ENCODE measurements at places on chromosomes 12 and 14.

DNA sequence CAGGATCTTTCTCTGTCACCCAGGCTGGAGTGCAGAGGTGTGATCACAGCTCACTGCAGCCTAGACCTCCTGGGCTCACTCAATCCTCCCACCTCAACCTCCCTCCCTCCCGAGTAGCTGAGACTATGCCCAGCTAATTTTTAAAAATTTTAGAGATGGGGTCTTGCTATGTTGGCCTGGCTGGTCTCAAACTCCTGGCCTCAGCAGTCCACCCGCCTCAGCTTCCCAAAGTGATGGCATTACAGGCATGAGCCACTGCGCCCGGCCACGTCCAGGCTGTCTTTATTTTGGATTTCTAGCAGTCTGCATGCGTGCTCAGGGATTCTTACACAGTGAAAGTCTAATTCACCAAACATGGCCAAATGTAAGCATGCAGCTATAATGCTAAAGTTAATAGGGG lies 17.8 kb downstream of the SLC8B1 start:
- no peak for DNase-seq

DNA sequence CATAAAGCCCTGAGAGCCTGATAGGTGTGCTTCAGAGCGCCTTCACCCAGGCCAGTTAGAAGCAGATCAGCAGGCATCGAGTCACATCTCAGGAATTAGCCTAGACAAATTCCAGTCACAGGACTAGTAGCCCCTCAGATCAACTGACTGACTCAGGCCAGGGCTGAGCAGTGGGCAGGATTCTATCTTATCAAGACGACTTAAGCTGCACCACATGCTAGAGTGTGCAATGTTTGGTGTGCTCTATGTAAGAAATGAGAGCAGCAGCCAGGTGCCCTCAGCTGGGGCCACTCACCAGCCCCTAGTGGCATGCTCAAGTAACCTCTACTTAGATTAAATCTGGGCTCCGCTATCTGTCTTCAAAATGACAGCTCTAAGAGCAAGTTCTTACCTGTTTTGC lies 19.7 kb upstream of the NGB start:
- DNase-seq, result peak; percentile 14

DNA sequence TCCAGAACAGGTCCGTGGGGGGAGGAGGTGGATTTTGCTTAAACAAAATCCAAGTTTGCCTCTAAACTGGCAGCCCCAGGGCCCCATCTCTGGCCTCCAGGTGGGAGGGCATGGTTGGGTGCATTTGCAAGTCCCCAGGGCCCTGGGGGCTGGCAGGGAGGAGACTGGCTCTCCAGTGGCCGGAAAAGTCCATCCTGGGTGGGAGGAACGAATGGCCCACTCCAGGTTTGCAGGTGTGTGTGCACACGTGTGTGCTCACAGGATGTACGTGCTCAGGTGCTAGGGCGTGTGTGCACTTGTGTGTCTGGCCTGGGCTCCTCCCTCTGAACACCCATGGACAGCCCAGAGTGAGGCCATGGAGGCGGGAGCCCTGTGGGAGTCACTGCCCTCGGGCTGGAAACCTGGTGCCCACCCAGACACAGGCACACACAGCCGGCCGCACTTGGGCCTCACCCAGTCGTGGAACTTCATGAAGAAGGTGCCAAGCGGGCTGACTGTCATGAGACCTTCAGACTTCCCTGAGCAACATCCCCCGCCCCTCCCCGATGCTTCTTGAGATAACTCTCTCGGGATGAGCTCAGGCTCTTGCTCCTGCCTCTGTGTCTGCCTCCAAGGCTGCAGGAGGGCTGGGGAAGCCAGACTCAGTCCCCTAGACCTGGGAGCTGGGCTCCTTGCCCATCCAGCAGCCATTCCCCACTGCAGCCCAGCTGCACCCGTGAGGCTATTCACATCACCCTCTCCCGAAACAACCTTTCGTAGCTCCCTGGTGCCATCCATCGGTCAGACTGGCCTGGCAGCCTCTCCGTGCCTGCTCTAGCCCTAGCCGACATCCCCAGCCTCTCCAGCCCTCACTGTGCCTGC lies 9.4 kb downstream of the AHNAK2 start:
- peak; percentile 58 for DNase-seq

DNA sequence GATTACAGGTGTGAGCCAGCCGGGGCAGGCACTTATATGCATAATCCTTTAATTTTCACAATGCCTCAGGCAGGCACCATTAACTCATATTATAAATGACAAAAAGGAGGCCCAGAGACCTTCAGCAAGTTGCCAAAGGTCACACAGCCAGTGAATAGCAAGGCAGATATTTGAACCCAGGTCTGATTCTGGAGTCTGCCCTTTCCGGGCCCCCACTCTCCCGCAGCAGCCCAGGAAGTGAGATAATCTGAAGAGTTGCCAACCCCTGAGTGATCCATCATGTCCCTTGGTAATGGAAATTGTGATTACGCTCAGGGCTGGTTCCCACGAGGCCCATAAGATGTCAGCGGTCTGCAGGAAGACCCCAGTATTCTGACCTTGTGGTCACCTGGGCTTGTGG lies 95.3 kb upstream of the MED13L start:
- DNase-seq, result no peak

DNA sequence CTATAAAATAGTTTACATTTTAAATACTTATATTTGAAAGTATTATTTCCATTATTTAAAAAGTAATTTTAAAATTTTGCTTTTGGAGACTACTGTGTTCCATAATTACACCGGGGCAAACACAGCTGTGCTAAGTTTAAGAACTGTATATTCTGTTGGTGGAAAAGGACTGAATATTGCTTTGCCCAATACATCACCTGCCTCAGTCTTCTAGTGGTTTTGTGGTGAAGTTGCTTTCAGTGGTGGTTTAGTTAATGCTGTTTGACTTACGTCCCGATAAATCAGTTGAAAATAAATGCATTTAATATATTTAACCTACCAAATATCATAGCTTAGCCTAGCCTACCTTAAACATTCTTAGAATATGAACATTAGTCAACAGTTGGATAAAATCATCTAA lies 23.4 kb downstream of the FBXO34 start:
- DNase-seq, result no peak

DNA sequence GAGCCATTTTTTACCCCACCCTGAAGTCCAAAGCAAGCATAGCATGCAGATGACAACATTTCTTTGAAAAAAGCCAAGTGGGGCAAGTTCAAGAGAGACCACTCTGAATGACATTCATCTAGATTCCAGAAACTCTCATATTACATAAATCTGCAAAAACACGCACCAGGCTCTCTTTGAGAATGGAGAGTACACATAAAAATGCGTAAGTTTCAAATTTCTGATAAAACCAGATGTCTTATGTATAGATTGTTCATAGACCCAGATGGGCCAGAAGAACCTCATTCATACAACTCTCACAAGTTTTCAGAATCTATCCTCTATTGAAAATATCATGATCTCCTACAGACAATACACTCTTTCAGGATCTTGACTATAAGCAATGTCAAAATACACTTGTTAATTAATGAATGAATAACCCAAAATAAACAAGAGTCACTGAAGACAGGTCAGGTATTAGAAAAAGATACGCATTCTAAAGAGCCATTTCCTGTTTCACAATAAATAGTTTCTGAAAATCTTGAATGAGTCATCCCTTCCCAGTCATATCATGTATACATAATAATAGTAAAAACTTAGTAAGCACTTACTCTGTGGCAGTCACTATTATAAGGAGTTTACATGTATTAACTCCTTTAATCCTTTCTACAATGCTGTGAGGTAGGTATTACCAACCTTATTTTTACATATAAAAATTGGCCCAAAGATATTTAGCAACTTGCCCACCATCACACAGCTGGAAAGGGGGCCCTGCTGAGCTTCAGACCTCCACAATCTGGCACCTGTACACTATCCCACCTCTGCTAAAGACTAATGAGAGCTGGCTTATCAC lies 72.0 kb downstream of the PPP2R5E start:
- DNase-seq, result peak; percentile 81

DNA sequence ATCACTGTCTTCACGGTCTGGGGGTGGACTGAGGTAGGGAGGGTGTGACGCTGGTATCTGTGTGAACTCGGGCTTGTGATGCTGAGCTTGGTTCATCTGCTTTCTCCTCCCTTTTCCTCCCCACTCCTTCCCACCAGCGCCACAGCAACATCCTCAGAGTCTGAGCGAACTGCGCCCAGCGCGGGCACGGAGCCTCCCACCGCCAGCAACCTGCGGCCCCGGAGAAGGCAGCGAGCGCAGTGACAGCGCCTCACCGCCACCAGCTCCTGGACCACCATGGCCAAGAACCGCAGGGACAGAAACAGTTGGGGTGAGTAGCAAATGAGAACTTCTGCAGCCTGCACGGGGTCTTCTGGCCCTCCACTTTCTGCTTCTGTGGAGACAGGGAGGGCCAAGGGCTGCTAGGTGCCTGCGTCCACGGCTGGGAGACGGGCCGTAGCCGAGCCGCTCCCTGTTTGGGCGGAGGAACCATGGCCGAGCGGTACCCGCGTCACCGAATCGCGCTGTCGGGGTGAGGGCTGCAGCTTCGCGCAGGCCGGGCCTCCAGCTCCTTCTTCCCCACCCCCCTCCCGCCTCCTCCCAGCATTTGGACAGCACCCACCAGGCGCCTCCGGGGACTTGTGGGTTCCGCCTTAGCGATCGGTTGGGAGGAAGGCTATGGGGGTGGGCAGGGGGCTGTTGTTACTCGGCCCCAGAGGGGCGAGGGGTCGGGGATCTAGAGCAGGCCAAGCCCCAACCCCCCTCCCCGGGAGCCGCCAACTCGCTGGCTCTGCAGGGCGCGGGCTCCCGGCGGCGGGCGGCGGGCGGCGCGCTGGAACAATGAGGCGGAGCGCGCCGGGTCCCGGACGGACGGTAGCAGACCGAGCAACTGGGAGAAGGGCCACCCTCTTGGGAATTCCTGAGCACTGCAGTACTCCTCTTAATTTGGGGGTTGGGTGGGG lies at the start of gene ATL1:
TSS of gene ATL1 (plus strand) at position 156 of the 941 bp plus-strand sequence. CDS start at position 277, 121 bp downstream.
- DNase-seq, result peak; percentile 62

DNA sequence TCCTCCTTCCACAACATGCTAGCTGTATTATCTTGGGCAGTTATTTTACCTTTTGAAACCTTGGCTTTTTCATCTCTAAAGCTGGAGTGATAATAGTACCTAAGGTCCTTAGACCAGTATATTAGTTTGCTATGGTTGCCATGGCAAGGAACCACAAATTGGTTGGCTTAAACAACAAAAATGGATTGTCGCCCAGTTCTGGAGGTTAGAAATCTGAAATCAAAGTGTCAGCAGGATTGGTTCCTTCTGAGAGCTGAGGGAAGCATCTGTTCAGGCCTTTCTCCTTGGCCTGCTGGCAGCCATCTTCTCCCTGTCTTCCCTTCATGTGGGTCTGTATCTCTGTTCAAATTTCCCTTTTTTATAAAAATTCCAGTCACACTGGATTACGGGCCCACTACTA lies 55.5 kb upstream of the SLC35F4 start:
- DNase-seq, result no peak

- DNase-seq, result no peak
Observed at GRCh38 chr12:48866052-48866711, 512 bp upstream of the RND1 start.

DNA sequence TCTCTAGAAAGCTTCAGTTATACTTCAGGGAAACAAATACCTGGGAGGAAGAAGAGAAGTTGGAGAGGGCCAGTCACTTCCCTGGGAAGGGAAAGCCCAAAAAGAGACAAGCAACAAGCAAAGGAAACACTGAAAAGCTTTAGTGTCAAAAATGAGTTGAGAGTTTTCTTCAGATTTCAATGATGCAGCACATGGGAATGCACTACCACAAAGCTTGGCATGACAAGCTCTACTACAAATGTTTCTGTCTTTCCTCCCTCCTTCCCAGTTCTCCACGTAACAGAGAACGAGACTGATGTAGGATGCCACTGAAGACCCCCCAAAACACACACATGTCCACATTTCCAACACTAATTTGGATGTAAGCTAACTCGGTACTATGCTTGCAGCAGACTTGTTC lies 26.8 kb upstream of the ADAMTS20 start:
- DNase-seq, result peak; percentile 1

DNA sequence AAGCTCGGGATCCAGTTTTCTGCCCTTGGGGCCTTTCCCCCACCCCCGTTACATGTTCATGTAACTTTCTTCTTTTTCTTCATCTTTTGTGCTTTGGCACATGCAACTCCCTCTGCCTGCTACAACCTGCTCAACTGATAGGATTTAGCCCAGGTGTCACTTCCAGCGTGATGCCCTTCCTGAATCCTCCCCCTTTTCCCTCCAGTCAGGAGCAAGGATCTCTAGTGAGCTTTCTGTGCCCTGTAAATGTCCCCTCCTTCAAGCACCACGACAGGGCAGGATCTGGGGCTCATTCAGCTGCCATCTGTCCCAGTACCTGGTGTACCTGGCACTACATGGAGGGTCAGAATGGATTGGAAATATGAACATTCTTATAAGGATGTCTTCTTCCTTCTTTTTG lies 15.3 kb downstream of the PELI2 start:
- no peak for DNase-seq

- DNase-seq, result no peak
Observed at GRCh38 chr12:91419809-91420208, 237.2 kb upstream of the DCN start.

DNA sequence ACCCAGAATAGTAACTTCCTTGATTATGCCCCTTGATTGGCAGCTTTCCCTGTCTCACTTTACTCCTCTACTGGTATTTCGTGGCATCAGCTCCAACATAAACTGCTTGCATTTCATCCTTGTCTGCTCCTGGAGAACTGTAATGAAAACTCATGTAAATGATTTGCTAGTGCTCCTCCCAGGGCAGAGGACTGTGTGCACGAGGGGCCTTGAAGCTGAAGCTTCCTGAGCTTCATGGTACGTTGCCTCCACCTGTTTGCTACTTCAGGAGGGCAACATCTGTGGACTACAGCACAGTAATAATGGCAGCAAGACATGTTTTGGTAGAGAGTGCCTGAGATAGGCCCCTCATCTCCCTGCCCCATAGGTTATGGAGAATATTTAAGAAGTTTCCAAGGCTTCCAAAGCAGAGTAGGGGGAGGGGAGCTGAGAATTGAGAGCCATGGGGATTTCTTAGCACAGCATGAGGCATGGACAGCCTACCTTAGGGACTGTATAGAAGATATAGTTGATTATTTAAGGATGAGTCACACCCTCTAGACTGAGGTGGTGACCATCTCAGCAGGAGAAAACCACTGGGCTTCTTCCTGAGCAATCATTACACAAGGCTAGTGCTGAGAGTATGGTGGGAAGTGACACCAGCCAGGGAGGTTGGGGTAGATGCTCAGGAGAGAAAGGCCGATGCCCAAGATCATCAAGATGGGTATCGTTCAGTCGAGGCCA lies 29.5 kb downstream of the CCDC198 start:
- DNase-seq, result no peak

- no peak for DNase-seq
Observed at GRCh38 chr12:47731723-47732122, 6.4 kb upstream of the ENDOU start.

GRCh38 chr14:105148604-105149145 lies 19.9 kb downstream of the JAG2 start:
- no peak for DNase-seq

- DNase-seq, result no peak
Observed at GRCh38 chr14:59199614-59200013, 11.1 kb downstream of the DAAM1 start.

Measured in fibroblast of the aortic adventitia (primary cell).